ENCODE measurements at places on chromosomes 13 and 19.

DNA sequence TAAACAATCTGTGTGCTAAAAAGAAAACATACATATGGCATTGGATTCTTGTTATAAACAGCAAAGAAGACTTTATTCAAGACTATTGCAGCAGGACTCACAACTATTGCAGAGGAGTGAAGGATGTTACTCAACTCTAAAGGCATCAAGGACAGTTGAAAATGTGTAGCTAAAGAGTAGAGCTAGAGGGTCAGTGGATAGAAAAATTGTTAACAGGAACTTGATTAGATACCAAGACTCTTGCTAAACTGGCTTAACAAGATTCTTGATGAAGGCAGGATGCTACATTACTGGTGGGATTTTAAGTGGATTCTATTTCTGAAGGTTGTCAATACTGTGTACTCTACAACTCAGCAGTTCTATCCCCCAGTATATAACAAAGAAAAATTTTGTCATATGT is 1183.3 kb downstream of the SLITRK1 start:
- no peak for DNase-seq

- DNase-seq: peak; percentile 28
These were observed 31.2 kb downstream of the CYP4F2 start for GRCh38 chr19:15866636-15867035.

DNA sequence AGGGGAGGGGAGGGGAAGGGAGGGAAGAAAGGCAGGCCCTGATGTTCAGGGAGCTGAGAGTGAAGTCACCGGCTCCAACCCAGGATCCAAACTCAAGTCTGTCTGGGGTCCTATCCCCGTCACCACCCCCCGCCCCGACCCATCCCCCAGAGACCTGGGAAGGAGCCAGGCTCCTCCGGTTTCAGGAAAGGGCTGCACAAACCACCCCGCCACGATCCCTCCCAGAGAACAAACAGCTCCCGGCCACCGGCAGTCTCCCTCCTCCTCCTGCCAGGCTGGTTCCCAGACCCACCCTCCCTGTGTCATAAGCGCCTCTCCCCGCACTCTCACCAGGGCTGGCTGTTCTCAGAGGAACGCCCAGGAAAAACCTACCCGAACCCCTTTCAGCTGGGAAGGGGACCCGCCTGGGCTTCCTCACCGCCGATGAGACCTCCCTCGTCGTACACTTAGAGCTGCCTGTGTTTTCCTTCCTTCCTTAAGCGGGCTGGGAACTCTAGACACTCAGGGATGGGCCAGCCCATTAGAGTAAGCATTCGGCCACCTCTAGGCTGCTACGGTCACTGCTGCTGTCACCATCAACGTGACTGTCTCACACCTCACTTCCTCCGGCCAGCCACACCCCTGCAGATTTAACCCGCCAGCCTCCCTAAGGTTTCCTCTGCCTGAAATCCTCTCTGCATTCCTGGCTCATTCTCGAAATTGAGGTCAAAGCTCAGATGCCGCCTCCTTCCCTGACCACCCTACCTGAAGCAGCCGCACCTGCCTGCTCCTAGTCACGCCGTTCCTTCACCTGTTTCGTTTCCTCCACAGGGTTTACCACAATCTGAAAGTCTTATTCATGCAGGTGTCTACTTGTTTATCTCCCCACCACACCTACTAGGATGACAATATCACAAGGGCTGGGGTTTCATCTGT is 6.3 kb upstream of the RDH13 start:
- DNase-seq: no peak

GRCh38 chr13:111577956-111578605 is 257.6 kb downstream of the TEX29 start:
- DNase-seq: no peak

DNA sequence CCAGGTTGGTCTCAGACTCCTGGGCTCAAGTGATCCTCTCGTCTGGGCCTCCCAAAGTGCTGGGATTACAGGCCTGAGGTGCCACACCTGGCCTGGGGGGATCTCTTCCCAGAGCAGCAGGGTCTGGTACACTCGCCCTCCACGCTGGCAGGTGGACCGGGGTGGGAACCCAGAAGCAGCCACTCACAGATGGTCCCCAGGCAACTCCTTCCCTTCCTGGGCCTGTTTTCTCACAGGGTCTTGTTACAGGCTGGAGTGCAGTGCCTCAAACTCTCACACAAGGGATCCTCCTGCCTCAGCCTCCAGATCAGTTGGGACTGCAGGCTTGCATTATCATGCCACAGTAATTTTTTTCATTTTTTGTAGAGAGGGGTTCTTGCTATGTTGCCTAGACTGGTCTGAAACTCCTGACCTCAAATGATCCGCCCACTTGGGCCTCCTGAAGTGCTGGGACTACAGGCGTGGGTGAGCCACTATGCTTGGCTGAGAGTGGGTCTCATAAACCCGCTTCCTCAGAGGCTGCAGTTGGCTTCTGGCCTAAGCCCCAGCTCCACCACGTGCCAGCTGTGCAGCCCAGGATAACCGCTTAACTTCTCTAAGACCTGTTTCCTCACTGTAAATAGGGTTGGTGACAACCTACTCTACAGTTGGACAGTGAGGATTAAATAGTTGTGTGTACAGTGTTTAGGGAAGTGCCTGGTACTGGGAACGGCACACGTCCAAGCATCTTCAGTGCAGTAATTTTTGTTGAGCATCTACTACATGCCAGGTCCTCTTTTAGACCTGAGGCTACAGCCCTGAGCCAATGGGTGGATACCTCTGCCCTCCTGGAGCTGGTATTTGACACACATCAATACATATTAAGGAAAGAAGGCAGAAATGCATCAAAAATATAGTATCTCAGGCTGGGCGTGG is 871 bp upstream of the CCER2 start:
- peak; percentile 80 for DNase-seq

DNA sequence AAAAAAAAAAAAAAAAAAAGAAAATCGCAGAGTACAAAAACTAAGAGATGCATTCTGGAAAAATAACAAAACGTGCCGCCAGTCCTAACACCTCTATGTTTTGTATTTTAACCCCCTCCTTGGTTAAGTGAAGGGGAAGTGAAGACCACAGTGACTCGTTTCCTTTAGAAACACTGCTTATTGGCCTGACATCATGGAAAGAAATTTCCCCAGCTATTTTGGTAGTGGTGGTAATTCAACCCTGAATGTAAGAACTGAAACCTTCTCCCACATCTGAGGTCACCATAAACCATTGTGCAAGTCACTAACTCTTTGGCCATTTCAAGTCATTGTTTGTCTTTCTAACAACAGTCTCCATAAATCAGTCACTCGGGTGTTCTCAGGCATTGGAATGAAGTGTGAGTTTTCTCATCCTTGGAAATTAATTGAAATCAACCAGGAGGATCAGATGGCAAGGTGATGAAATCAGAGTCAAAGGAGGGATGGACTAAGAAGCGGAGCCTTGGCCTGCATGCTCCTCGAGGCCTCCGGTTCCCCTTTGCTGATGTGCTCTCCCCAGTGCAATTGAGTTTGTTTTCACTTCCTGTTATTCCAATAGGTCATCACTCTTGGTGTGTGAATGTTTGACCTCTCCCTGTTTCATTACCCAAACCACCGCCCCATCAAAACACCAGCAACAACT is 443.9 kb downstream of the FGF9 start:
- peak; percentile 33 for DNase-seq

Data from GF-D8 (cell line).